ENCODE measurements at places on chromosomes 4 and X. TPM values are rescaled to one million over a fixed set of nuclear protein-coding genes. Genes with fewer than 3 reads are reported as not detected.

The RNF175 gene
- 0.25 TPM for polyA plus RNA-seq

The FAM236A gene
- not detected for polyA plus RNA-seq

The IL3RA gene
- polyA plus RNA-seq: 19.4 TPM

The TFDP3 gene
- not detected for polyA plus RNA-seq

The ANXA10 gene
- 0.28 TPM for polyA plus RNA-seq

The CCDC149 gene
- 13.8 TPM for polyA plus RNA-seq

The MOB1B gene
- polyA plus RNA-seq: 27.4 TPM

The P2RY8 gene
- polyA plus RNA-seq: 1.9 TPM

The HEPH gene
- 6.4 TPM for polyA plus RNA-seq

The S100G gene
- not detected for polyA plus RNA-seq

The FGF16 gene
- 2.2 TPM for polyA plus RNA-seq

The CENPI gene
- 4.8 TPM for polyA plus RNA-seq

The DAPP1 gene
- 2.1 TPM for polyA plus RNA-seq

The GPC4 gene
- 98.8 TPM for polyA plus RNA-seq

The AASDH gene
- polyA plus RNA-seq: 11.7 TPM

The PRDM5 gene
- polyA plus RNA-seq: 10.0 TPM

The CXorf49 gene
- polyA plus RNA-seq: not detected

The CSN3 gene
- not detected for polyA plus RNA-seq

The KLHL4 gene
- 9.4 TPM for polyA plus RNA-seq

The EREG gene
- polyA plus RNA-seq: 0.10 TPM

The GRIA2 gene
- 4.3 TPM for polyA plus RNA-seq

The CTAG2 gene
- not detected for polyA plus RNA-seq

The CLDN34 gene
- not detected for polyA plus RNA-seq

The TEX13D gene
- not detected for polyA plus RNA-seq

The GPR34 gene
- 11.3 TPM for polyA plus RNA-seq

The AVPR2 gene
- 1.4 TPM for polyA plus RNA-seq

The DCTD gene
- polyA plus RNA-seq: 66.2 TPM

Data from hindlimb muscle (tissue), 1 donor.